ENCODE measurements at places on chromosomes 12 and 14.

- no peak for DNase-seq
Observed at GRCh38 chr14:68781161-68782021, 11.5 kb downstream of the ZFP36L1 start.

DNA sequence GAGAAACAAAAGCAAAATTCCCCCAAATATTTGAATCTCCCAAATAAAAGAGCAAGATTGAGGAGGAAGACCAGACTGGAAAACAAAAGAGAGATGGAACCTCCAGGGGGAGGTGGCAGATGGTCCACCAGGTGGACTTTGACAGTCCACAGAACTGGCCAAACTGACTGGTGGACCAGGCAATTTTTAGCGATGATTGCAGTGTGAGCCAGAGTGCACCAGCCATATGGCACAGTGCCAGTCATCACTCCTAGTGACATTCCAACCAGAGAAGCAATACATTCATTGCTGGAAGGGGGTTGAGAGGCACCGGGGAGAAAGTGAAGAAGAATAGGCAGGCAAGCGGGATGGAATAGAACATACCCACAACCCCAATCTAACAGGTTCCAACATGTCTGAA is 182.9 kb downstream of the EXOC5 start:
- no peak for DNase-seq

GRCh38 chr14:90700933-90701776 is 115.1 kb downstream of the TTC7B start:
- no peak for DNase-seq

- no peak for DNase-seq
Observed at GRCh38 chr12:7229741-7230140, 40.3 kb downstream of the PEX5 start.

DNA sequence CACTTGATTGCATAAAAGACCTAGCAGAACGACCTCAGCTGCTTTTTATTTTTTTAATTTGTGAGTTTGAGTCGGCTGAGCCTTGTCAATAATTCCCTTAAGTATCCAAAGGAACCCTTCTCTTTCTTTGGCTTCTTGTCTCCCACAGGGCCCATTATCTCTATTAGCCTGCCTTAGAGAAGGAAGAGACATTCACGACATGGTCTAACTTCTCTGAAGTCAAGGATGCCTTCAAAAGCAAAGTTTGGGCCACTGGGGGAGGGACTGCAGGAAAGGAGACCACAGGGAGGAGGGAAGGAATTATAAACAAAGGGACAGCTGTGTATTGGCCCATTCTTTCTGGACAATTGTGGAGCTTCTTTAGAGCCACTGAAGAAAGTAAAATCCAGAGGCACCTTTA is 126.4 kb downstream of the BRMS1L start:
- DNase-seq, result no peak

- DNase-seq, result peak; percentile 57
Observed at GRCh38 chr14:68309616-68310015, 483.3 kb downstream of the ZFP36L1 start.

GRCh38 chr12:75172611-75173010 is 37.0 kb downstream of the KCNC2 start:
- DNase-seq, result no peak

DNA sequence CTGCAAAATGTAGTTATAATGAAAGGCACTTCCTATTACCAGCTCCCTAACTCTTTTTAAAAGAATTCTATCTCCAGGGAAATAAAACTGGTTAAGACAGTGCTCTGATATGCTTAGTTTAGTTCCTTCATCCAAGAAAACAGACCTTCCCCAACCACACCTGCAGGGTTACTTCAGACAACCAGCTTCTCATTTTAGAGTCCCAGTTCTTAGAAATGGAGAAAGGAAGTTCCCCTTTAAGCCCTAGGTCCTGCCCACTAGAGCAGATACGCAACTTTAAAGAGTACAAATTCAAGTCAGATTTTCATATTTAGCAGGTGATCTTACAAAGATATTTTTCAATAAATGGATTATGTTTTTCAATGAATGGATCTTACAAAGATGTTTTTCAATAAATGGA is 4.4 kb upstream of the WSB2 start:
- DNase-seq, result peak; percentile 53

DNA sequence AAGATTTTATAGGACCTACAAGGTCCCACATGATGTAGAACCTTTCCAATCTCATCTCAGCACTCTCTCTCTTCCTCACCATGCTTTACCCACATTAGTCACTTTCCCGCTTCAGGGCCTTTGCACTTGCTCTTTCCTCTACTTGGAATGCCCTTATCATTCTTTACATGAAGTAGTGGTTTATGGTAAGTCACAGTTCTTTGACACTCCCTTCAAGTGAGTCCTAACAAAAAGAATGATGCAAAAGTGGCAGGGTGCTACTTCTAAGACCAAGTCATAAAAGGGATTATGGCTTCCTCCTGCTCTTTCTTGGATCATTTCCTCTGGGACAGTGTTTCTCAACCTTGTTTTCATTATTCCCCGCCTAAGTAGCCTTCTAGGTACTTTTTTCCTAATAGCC is 13.1 kb downstream of the TMBIM4 start:
- no peak for DNase-seq

- no peak for DNase-seq
Observed at GRCh38 chr14:99769799-99770198, 23.4 kb upstream of the EML1 start.

DNA sequence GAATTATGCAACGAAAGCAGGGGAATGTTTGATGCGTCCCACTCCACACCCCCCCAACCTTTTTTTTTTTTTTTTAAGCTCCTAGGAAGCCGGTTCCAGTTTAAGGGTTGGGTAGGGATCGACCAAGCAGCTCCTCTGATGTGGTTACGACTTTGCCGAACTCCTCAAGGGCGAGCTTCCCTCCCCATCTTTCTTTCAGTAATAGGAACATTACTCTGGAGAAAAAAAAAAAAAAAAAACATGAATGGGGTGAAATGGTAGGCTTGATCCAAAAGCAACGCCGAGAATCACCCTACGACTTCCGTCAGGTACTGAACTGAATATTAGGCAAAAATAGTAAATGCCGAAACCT is 9.6 kb downstream of the BMP4 start:
- DNase-seq, result no peak

- no peak for DNase-seq
Observed at GRCh38 chr12:112170376-112170775, 45.0 kb downstream of the TRAFD1 start.

GRCh38 chr12:9872162-9872561 is 3.0 kb upstream of the CLEC2B start:
- no peak for DNase-seq

DNA sequence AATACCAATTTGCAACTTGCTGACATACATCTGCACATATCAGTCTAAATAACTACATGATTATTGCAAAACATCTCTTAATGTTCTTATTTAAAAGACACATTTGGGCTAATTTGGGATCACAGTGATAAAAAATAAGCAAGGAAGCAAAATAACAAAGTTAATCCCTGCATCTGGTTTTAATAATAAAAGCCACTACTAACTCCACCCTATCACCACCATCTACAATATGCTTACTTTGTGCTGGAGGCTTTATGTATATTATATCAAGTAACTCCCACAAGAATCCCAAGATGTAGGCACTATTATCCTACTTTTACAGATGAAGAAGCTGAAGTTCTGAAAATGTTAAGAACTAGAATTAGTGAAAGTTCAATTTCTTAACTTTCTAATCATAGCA is 45.7 kb downstream of the TAOK3 start:
- DNase-seq, result no peak

GRCh38 chr12:123153906-123154305 is 3.0 kb upstream of the PITPNM2 start:
- no peak for DNase-seq

DNA sequence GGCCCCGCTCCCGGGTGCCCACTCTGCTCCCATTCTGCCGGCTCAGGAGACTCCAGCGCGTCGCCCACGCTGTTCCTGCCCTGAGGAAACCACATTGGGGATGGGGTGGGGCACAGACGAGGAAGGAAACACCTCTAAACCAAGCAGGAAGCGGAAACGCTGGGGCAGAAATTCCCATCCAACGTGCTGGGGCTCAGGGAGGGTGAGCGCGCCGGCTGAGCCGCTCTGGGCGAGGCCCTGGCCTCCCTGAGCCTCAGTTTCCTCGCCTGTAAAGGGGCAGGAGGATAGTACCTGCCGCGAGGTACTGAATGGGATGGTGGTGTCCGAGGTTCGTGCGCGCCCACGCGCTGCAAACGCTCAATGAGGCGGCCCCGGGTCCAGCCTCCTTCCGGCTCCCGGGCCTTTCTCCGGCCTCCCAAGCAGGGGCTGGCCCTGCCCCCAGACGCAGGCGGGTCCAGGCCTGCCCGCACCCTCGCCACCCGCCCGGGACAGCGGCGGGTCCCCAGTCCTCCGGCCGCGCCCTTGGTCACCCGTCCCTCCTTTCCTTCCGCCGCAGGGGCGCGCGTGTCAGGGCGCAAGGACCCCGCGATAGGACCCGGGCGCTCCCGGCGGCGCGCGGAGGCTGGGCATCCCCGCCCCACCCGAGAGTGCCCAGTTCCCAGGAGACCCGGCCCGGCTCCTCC is 673 bp downstream of the BEGAIN start:
- peak; percentile 49 for DNase-seq

DNA sequence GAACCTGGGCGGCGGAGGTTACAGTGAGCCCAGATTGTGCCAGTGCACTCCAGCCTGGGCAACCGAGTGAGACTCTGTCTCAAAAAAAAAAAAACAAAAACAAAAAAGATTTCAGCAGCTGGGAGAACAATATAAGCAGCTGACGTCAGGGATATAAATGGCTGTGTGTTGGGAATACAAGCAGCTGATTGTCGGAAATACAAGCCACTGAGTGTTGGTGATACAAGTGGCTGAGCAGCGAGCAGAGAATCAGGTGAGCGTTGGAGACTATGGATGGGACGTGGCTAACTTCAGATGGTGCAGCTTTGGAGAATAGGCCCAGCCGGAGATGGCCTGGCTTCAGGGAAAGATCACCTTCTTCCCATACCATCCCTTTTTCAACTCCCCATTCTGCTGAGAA is 32.0 kb downstream of the PSEN1 start:
- no peak for DNase-seq

GRCh38 chr14:89425931-89426330 is 8.9 kb upstream of the FOXN3 start:
- DNase-seq, result no peak

DNA sequence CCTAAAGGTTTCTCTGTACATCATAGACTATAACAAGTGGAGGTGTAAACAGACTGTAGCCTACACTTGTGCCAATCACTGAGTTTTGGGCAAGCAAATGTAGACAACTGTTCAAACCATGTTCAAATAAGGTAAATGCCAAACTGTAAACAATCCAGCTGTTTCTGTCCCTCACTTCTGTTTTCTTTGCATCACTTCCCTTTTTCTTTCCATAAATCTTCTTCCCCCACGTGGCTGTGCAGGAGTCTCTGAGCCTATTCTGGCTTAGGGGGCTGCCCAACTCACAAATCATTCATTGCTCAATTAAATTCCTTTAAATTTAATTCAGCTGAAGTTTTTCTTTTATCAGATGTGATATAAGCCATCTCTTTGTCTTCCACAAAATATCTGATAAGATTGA is 65.1 kb upstream of the CPM start:
- peak; percentile 55 for DNase-seq

- peak; percentile 48 for DNase-seq
Observed at GRCh38 chr14:50397390-50398188, 908 bp upstream of the CDKL1 start.

Data from inflammatory macrophage treated with lipopolysaccharide for 1 hour (primary cell).